ENCODE measurements at places on chromosomes 11 and 22.

DNA sequence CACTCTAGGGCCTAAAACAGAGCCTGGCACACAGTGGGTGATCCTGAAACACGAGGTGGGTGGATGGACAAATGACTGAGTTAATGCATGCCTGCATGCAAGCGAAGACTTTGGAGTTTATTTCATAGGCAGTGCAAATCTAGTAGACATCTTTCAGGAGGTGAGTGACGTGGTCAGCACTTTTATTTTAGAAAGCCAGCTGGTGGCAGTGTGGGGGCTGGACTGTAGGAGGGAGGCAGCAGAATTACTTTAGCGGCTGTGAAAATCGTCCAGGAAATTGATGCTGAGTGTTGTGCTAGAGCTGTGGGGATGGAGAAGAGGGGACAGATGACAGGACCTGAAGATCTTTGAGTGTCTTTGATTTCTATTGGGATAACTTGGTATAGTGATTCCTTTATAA is 47.1 kb downstream of the BMAL1 start:
- DNase-seq = no peak

DNA sequence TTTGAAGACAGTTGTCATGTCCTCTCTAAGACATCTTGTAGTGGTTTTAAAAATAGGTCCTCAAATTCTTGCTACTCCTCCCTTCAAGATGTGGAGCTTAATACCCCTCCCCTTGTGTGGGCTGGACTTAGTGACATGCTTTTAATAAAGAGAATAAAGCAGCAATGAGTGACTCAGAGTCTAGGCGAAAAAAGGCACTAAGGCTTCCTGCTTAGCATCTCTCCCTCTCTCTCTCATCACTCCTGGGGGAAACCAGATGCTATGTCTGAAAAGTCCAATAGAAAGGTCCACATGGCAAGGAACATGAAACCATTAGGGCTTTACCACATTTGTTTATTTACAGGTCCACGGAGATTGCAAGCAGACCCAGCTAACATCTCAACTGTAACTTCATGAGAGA is 11.7 kb downstream of the SERGEF start:
- peak; percentile 16 for DNase-seq

DNA sequence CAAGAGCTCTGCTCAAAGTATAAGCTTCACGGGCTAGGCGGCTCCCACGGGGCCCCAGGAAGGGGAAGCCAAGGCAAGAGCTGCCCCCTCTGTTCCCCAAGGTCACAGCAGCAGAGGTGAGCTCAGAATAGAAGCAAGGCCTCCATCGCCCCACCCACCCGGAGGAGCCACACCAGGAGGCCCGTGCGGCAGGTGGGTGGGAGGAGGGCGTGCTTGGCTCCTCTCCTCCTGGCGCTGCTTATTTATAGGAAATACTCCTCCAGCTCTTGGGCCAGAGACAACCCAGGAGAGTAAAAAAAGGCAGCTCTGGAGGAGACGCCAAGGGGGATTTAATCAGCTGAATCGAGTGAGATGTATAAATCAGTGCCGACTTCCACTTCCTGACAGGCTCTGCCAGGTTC is 87.8 kb downstream of the FEZ1 start:
- no peak for DNase-seq

- DNase-seq = no peak
Measured at GRCh38 chr11:111879637-111879960, 258 bp downstream of the CFAP68 start.

DNA sequence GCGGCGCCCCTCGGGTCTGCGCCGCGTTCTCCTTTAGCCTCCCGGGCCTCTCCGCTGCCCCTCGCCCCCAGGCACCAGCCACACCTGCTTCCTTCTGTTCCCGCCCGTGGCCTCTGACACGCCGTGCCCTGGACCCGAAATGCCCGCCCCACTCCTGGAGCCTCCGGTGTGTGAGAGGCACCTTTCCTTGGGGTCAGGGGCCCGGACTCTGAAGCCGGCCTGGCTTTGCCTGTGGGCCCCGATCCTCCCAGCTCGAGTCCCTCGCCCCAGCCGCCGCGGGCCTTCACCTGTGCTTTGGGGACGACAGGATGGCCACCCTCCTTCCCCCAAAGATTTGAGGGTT is 661 bp upstream of the CDPF1 start:
- DNase-seq = peak; percentile 20

- peak; percentile 96 for DNase-seq
Measured at GRCh38 chr22:40346185-40347118, at the start of gene ADSL. ADSL (plus strand) TSS chr22:40346500; CDS start chr22:40346559, 59 bp downstream.

- peak; percentile 33 for DNase-seq
Measured at GRCh38 chr22:44317123-44317444, 4.3 kb upstream of the SHISAL1 start.

DNA sequence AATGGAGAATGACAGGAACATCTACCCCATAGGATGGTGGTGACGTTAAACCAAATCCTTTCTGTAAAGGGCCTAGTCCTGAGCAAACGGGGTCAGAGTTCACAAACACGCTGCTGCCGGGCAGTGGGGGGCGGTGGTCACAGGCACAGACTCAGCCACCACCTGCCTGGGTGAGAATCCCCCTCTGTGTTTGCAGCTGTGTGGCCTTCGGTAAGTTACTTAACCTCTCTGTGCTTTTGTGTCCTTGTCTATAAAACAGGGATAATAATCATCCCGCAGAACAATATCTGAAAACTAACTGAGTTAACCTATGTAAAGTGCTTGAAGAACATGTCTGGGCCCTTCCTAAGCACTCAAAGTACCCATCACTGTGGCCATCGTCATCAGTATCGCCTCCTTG is 26.0 kb upstream of the PDGFB start:
- no peak for DNase-seq

- DNase-seq = no peak
Measured at GRCh38 chr22:36222887-36223450, 16.4 kb downstream of the APOL2 start.

GRCh38 chr22:38923463-38924346 is 33.7 kb upstream of the APOBEC3A start:
- peak; percentile 65 for DNase-seq

GRCh38 chr11:64246871-64247728 is at the start of gene PPP1R14B:
PPP1R14B (minus strand) TSS chr11:64246943; CDS start chr11:64246673, 270 bp downstream.
- DNase-seq = peak; percentile 94

- DNase-seq = no peak
Measured at GRCh38 chr22:20442485-20443284, 5.1 kb upstream of the SCARF2 start.

DNA sequence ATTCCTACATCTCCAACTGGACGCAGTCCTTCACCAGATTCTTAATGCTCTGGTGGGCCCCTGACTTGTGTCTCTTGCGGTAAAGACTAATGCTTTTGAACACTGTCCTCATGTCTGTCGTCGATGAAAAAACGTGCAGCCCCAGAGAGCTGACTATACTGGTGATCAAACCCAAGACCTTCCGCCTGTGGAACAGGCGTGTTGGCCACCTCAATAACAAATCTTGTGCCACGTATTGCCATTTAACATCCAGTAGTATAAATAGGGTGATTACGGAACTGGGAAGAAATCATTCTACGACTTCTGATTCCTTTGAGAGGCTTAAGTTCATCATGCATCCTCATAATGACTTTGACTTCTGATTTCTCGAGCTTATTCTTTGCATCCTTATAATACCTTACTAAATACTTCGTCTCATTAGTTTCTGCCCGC is 45.6 kb downstream of the OR4D9 start:
- DNase-seq = peak; percentile 82

DNA sequence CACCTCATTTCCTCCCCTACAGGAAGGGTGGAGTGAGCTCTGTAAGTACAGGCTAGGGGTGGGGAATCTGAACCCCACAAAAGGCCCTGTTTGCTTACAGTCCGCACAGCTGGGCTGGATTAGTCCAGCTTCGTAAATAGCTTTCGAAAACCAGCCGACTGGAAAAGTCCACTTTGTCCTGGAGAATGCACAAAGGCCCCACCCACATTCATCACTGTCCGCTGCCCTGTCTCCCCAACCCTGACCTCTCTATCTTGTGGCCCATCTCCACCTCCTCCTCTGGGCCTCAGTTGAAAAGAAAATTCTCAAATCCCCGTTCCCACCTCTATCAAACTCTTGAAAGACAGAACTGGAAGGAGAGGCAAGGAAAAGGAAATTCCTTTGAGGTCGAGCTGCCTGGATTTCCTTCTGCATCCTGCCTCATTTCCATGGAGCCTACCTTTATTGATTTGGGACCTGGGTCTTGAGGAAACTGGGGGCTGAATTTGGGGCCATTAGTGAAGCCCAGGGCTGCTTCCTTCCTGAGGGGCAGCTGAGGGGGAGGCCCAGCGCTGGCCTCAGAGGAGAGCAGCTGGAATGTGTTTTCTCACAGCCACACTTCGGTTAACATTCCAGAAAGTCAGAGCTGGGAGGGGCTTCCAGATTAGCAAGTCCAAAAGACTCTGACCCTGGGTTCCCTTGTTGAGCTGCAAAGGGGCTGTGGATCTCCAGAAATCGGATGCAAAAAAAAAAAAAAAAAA is 147.6 kb downstream of the FBXO7 start:
- peak; percentile 86 for DNase-seq

DNA sequence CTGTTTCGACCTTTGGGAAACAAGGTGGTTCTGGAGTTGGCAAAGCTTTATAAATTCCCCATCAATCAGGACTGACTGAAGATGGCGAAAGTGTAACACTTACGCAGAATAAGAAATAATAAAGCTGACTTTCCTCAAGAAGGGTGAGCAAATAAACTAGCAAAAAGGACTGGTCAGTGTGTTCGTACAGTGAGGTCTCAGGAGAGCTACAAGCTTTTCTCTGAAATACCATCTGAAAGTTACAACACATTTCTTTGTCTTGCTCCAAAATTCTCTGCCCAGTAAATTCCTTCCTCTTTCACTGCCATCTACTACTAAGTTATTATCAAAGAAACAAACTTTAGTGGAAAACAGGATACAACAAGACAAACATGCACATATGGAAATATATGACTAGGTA is 13.4 kb downstream of the PITPNB start:
- no peak for DNase-seq

DNA sequence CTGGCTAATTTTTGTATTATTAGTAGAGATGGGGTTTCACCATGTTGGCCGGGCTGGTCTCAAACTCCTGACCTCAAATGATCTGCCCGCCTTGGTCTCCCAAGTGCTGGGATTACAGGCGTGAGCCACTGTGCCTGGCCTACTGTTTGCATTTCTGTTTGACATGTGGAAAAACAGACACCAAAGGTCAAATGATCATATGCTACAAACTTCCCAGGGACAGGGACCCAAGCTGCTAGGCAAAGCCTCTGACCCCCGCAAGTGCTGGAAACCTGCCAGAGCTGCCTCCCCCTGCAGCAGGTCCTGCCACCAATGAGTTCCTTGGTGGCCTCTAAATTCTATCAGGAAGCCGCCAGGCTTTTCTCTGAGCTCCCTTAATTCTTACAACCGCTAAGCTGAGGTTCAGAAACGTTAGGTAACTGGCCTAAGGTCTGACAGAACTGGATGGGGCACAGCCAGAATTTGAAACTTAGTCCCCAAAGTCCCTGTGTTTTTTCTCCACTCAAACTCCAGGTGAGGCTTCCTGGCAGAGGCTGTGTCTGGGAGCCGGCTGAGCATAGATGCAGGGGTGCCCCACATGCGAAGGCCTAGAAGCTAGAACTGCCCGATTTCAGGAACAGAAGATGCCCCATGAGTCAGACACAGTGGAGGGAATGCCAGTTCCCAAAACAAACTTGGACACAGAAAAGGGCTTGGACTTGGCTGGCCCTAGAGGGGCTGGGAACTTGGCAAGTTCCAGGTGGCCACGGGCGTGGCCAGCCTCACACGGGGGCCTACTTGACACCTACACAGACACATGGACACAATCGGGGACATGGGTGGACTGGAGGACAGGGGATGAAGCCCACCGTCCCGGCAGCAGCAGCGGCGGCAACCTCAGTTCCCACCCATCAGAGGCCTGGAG is 7.4 kb downstream of the CSNK1E start:
- peak; percentile 73 for DNase-seq

- DNase-seq = no peak
Measured at GRCh38 chr11:113496026-113496651, 20.9 kb upstream of the DRD2 start.

- DNase-seq = no peak
Measured at GRCh38 chr11:75655605-75656004, 13.2 kb downstream of the MAP6 start.

Data from GM23248 (cell line).